KG1 (cell line): ENCODE measurements at places on chromosomes 4 and X.

- no peak for DNase-seq
Observed at GRCh38 chr4:108110450-108110849, 58.3 kb downstream of the LEF1 start.

- DNase-seq: no peak
Observed at GRCh38 chr4:87953826-87954225, 21.7 kb upstream of the SPP1 start.

DNA sequence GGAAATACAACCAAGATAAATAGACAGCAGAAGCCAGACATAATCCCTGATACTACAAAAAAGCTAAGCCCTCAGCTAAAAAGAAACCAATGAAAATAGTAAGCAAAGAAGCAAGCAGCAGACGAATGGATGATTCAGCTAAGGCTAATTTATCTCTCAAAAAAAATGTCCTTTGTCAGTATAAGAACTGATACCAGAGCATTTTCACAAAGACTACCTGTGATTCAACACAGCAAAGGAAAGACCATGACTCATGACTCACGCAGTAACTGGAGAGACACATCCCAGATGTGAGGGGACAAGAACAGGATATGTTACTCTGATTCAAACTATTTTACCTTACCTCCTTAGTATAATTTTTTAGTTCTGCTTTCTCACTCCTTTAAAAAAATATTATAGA is 22.7 kb upstream of the TMPRSS11F start:
- DNase-seq: no peak

- DNase-seq: no peak
Observed at GRCh38 chr4:124000233-124000632, 603.6 kb downstream of the SPRY1 start.

DNA sequence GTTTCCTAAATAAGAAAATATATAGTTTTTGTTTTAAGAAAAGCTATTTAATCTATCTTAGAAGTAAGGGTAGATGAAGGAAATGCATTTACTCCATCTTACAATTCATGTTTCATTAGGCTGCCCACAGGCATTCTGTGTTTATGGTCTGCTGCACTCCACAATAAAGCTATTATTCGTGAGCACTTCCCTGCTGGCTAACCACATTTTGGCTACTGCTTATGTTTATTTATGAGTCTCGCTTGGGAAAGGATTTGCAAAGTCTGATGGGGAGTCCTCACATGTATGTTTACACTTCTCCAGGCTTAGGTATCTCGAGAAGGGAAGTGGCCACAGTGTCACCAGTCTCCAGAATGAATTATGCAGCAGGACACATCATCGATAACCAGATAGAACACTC is 260.8 kb upstream of the VCX start:
- no peak for DNase-seq

DNA sequence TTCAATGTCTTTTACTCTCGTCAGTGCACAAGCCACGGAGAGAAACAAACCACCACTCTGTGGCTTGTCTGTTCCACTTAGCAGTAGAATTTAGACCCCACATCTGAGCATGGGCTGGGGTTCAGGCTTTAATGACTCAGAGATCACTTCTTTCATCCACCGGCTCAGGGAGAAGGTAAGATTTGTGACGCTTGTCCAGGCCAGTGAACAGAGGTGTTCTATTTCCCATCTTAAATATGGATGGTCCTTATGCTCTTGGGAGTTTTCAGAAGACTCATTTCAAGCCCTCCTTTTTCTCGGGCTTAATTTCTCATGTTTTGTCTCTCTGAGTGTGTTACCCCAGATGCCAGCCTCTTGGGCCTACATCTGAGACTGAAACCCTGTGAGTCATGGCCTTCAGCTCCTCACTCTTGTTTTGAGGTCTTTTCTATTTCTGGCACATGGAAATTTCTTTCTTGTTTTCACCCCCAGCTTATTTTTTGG is 127.4 kb upstream of the SFRP2 start:
- no peak for DNase-seq

DNA sequence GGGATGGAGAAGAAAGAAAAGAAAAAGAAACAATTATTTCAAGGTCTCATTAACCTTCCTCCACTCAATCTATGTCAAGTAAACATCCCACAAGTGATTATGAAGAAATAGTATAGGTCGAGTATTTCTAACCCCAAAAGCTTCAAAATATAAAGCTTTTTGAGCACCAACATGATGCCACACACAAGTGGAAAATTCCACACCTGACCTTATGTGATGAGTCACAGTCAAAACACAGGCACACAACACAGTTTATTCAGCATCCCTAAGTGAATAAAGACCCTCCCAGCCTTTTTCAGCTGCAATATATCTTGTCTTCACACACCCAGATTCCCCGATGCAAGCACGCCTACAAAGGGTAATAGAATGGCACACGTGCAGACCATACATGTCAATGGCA is 51.7 kb upstream of the VEGFC start:
- DNase-seq: no peak

GRCh38 chr4:115219315-115219860 is 106.0 kb upstream of the NDST4 start:
- no peak for DNase-seq

GRCh38 chrX:155767051-155767875 is 113.9 kb upstream of the VAMP7 start:
- DNase-seq: no peak

DNA sequence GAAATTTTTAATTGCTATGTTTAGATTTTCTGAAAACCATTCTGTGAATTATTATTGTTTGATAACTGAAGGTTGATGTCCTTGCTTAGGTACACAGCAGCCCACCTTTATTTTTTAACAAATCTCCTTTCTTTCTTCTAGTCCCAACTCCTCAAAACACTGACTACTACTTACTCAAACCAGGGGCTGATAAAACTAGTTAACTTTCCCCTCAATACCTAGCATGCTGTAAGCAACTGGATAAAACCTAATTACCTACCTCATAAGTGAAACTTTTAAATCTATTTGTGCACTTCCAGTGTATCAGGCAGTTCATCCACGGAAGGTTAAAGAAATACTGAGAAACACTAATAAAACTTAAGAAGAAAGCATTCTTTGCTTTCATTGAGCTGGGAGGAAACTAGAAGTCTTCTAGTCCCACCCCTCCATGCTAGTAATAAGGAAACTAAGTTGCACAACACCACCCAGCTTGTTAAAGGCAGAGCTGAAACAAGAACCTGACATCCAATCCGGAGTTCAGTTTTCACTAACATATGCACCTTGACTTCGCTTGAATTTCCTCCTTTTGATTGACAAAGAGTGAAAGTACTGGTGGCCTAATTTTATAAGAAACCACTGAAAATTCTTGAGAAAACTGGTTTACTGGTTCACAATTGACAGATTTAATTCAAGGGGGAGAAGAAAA is 180.2 kb upstream of the TET2 start:
- peak; percentile 22 for DNase-seq

GRCh38 chrX:42096265-42096920 is 173.0 kb upstream of the CASK start:
- DNase-seq: no peak

DNA sequence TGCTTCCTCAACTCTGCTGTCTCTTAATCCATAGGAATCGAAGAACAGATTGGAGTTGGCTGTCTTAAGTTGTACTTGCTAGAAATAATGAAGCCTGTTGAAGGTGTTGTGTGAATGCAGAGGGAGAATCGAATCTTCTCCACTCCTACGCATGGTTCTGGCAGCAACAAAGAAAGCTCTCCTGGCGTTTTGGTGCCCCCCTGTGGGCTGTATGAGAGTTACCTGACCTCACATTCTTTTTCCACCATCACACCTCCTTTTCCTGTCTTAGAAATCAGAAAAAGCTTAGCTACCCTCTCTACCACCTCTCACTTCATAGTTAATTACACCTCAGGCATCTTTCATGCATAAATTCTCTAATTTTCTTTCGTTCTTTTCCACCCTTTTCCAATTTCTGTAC is 16.3 kb downstream of the KLF8 start:
- DNase-seq: peak; percentile 7

DNA sequence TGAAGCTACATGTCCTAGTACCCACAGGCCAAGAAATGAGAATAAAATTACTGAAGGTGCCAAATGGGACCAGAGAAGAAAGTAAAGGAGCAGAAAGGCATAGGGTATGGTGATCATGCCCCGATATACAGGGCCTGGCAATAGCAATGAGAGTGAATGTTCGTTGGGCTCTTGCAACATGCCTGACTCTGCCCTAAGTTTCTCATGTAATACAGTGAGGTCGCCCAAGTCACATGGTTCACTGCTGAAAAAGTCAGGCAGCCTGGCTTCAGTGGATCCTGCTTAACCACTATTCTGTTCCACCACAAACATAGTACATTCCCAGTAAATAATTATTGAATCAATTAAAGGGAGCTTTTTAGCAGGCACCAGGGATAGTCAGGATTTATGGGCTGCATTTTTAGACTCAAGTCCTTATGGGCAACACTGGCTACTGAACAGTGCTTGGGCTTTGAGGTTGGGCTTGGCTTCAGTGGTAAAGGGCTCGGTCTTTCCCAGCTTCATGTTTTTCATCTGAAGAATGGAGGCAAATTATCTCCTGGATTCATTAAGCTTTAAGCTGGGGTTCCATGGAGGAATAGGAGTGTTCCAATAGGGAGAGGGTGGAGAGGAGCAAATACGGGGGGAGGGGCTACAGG is 67.1 kb upstream of the ZNF518B start:
- no peak for DNase-seq

- no peak for DNase-seq
Observed at GRCh38 chr4:4960574-4960973, 58.7 kb downstream of the CYTL1 start.

GRCh38 chrX:56764975-56765791 is 36.1 kb downstream of the NBDY start:
- DNase-seq: no peak

GRCh38 chr4:62191451-62192240 is 991.5 kb downstream of the ADGRL3 start:
- no peak for DNase-seq

- DNase-seq: no peak
Observed at GRCh38 chrX:134813697-134814096, 155.4 kb upstream of the PLAC1 start.

- no peak for DNase-seq
Observed at GRCh38 chrX:46754036-46754435, 4.9 kb downstream of the SLC9A7 start.

DNA sequence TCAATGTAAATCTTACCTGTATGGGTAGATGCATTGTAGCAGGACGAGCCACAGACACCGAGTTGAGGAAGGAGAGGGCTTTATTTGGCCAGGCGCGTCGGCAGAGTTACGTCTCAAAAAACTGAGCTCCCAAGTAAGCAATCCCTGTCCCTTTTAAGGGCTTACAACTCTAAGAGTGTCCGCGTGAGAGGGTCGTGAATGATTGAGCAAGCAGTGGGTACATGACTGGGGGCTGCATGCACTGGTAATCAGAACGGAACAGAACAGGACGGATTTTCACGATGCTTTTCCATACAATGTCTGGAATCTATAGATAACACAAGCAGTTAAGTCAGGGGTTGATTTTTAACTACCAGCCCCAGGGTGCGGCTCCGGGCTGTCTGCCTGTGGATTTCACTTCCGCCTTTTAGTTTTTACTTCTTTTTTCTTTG is 524.9 kb upstream of the HTR2C start:
- no peak for DNase-seq

- no peak for DNase-seq
Observed at GRCh38 chrX:72208126-72208800, 26.7 kb downstream of the PIN4 start.

GRCh38 chrX:2423899-2424298 is 76.9 kb downstream of the DHRSX start:
- no peak for DNase-seq

- DNase-seq: no peak
Observed at GRCh38 chr4:72791054-72791453, 222.0 kb upstream of the ADAMTS3 start.

DNA sequence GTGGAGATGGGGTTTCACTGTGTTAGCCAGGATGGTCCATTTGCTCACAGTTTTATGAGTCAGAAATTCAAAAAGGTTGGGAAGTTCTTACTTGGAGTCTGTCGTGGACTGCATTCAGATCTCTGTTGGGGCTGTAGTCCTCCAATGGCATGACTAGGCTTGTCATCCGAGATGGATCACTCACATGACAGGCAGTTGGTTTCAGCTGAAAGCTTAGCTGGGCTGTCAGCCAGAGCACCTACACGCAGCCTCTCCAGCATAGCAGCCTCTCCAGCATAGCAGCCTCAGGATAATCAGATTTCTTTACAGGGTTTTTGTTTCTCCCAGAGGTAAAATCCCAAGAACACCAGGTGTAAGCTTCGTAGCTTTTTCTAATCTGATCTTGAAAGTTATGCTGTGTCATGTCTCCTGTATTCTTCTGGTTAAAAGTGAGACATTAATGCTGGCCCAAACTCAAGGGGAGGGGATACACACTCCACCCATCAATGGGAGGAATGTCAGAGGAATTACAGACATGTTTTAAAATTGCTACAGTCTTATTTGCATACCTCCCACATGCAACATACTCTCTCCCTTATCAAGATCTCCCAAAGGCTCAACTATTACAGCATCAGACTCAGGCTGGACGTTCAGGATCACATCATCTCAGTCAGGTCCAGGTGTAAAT is 31.6 kb upstream of the SOD3 start:
- DNase-seq: no peak

DNA sequence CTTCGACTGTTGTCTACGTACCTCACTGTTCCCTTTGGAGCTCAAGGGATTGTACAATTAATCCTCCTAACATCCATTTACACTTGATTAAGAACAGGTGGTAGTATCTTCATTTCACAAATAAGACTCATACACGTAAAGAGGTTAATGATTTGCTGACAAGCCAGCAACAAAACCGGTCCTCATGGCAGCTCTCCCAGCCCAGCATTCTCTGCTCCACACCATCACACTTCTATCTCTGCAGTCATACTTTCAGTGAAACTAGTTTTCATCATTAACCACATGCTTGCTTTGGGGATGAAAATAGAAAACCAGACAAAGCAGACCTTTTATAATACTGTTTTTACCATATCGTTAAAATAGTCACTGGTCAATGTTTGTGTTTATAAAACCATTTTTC is 28.7 kb upstream of the CASK start:
- DNase-seq: no peak

DNA sequence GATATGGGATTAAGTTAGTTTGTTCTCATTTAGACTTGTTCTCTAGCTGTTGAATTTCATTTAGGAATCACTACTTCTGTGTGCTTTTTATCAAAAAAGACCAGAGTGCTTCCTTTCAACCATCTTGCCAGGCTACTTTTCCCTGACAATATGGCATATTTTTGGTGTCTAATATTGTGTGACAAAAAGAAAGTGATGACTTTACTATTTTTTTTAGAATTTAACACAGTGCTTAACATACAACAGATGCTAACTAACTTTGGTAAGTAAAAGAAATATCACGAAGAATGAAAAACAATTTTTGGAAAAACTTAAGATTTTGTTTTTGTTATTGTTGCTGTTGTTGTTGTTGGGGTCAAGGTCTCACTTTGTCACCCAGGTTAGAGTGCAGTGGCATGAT is 462.2 kb upstream of the PABPC4L start:
- DNase-seq: no peak
